Dermis blood vessel endothelial cell (primary cell): ENCODE measurements at places on chromosomes 2 and 18. TPM values are rescaled to one million over a fixed set of nuclear protein-coding genes. Genes with fewer than 3 reads are reported as not detected.

STPG4 gene
- total RNA-seq: 0.14 TPM in 1 of 2 replicates, not detected in the other

PAX8 gene
- total RNA-seq: 0.65 and 0.68 TPM in 2 replicates

TWIST2 gene
- total RNA-seq: 0.56 TPM in 1 of 2 replicates, not detected in the other

- no peak for DNase-seq
These were observed 73.6 kb downstream of the CIB4 start for GRCh38 chr2:26567534-26567933.

DNA sequence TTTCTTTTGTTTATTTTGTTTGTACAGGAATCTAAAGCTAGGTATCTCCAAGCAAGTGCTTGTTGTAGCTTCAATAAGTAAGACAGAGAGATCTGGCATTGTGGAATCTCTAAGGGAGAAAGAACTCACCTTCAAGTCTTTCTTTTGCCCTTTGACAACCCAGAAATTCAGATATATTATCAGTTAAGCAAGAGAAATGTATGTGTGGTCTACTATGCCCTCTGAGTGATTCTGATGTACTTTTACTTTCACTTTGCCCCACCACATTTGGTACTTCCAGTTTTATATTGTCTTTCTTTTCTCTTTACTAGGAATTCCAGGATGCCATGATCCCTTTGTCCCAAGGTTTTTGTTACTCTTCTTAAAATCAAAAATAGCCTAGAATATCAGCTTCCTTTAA lies 259.6 kb upstream of the PIK3C3 start:
- DNase-seq: no peak

GRCh38 chr18:79574938-79575525 lies 104.6 kb upstream of the CTDP1 start:
- DNase-seq: no peak

GRCh38 chr2:47056868-47057686 lies 98.0 kb downstream of the STPG4 start:
- no peak for DNase-seq

CLEC4F gene
- 0.09 and 0.34 TPM in 2 replicates for total RNA-seq

MTCL1 gene
- total RNA-seq: 11.7 and 16.7 TPM in 2 replicates

GRCh38 chr2:230811508-230811907 lies 53.2 kb upstream of the ITM2C start:
- no peak for DNase-seq
